ENCODE measurements at places on chromosomes 4 and X.

DNA sequence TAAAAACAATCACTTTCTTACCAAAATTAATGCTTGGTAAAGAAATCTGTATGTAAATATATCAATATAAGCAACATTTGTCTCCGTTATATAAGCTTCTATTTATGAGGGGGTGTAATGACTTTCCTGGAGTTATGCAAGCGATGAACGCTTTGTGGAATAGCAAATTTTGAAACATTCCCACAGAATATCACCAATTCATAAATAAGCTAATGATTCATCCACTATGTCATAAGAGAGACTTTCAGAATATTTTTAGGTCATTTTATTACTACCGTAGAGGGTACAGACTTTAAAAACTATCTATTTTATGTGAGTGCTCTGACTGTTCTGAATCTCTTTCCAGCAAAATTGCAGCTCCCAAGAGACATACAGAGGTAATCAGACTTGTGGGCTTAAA, 179.5 kb upstream of the FTHL17 start:
- no peak for DNase-seq

DNA sequence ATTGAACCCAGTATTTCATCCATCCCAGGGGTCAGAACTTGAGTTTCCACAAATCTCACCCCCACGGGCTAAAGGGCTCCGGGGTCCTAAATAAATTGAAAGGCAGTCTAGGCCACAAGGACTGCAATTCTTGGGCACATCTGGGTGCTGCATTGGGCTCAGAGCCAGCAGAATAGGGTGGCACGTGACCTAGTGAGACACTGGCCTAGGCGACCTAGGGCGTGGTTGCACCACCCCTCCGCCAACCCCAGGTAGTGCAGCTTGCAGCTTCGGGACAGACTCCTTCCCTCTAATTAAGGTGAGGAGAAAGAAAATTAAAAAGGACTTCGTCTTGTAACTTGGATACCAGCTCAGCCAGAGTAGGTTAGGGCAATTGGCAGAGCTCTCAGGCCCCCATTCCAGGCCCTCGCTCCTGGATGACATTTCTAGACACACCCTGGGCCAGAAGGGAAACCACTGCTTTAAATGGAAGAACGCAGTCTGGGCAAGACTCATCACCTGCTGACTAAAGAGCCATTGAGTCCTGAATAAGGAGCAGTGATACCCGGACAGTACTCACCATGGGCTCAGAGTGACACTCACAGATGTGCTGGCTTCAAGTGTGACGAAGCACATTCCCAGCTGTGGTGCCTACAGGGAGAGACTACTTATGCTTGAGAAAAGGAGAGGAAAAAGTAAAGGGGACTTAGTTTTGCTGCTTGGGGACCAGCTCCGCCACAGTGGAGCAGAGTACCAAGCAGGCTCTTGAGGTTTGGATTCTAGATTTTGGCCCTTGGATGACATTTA, 735.4 kb downstream of the FSTL5 start:
- DNase-seq = no peak

DNA sequence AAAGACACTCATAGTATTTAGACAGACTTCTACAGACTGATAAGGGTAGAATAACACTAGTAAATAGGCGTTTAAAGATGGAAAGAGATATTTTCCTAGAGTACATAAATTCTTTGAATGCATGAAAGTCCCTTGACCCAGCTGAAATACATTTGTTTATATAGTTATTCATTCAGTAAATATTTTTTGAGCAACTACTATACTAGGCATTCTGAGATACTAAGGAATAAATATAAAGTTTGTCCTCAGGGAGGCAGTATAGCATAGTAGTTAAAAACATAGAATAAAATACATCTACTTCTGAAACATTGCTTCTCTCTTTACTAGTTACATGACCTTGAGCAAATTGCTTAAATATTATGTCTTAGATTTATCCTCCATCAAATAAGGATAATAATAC, 27.4 kb downstream of the HMGN5 start:
- no peak for DNase-seq

DNA sequence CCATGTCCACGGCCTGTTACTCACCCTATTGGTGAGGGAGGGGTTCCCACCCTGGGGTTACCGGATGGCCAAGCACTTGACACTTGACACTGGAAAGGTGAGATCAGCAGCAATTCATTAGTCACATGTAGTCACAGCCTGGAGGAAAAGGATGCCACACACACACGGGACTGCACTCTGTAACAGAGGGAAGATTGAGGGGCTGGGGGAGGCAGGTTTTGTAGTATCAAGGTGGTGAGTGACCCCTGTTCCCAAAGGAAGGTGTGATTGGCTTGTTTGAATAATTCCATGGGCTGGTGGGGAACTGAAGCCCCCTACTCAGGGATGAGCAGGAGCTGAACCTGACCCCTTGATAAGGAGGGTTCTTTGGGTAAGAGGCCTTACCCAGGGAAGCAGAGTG, 96.0 kb upstream of the HELT start:
- DNase-seq = no peak

GRCh38 chr4:137533855-137534254, 1.6 kb upstream of the PCDH18 start:
- DNase-seq = no peak

DNA sequence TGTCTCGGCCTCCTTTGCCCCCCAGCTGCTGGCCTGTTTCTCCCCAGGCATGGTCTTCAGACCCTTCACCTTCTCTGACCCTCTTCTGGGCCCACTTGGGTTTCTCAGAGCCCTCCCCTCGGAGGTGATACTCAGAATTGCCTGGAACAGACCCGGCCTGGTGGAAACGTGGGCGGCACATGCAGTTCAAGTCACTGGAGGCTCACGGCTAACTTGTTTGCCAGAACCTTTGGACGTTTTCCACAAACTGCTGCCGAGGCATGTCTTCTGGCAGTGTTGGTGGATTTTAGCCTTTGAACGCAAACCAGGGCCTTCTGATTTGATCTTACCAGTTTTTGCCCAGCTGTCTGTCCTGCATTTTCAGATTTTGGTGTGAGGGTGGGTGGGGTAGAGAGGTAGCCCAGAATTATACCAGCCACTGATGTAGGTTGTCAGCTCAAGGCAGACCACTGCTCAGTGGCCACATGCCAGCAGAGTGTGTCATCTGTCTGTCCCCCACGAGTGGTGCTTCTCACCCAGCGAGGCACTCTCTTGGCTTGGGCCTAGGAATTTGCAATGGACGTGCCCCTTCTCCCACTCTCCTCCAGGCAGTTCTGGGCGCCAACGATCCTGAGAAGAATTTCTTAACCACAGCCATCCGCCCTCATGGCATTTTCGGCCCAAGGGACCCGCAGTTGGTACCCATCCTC, 32.5 kb upstream of the ZNF185 start:
- DNase-seq = no peak

GRCh38 chr4:54717694-54718093, 59.9 kb downstream of the KIT start:
- no peak for DNase-seq

- DNase-seq = no peak
Observed at GRCh38 chr4:7124689-7125442, 57.0 kb upstream of the GRPEL1 start.

GRCh38 chrX:106725931-106726330, 570 bp upstream of the RNF128 start:
- no peak for DNase-seq

- DNase-seq = no peak
Observed at GRCh38 chr4:153890761-153891160, 101.9 kb upstream of the SFRP2 start.

DNA sequence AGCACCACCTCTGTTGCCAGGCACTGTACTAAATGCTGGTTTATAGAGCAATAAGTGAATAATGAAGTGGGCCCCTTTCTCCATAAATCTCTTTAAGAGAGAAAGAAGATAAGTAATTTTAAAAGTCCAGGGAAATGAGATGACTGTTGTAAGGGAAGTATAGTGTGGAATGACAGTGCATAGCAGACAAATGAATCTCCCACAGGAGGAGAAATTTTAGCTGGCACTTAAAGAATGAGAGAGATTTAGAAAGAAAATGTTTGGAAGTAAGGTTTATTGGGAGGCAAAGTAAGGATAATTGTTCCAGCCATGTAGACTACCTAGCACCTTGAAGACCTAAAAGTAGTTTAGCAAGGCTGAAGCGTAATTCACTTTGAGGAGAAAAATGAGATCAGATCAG, 1081.1 kb upstream of the PABPC4L start:
- no peak for DNase-seq

- DNase-seq = no peak
Observed at GRCh38 chr4:7171191-7171900, 21.0 kb upstream of the SORCS2 start.

DNA sequence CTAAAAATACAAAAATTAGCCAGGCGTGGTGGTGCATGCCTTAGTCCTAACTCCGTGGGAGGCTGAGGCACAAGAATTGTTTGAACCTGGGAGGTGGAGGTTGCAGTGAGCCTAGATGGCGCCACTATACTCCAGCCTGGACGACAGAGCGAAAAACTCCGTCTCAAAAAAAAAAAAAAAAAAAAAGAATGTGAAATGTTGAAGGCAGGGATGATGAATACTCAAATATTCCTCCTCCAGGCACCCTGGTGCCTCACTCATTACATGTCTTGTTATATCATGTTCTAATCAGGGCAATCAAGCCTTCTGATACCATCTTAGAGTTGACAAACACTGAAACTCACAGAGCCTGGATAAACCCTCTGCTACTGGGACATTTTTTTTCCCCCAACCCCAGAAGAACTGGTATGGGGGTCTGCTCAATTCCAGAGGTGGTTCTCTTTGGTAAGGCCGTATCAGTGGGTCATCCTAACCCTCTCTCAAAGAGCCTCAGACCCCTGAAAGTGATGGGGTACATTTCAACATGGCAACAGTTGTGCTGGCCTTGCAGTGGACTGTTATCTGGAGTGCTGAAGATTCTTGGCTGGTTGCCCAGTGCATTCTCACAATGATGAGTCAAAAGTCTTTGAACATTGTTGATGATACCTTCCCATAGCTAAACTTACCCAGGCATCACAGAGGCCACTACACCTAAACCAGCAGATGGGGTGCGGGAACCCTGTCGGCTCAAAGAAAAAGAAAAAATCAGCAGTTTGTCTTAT, 2.4 kb upstream of the SH3KBP1 start:
- DNase-seq = peak; percentile 55

DNA sequence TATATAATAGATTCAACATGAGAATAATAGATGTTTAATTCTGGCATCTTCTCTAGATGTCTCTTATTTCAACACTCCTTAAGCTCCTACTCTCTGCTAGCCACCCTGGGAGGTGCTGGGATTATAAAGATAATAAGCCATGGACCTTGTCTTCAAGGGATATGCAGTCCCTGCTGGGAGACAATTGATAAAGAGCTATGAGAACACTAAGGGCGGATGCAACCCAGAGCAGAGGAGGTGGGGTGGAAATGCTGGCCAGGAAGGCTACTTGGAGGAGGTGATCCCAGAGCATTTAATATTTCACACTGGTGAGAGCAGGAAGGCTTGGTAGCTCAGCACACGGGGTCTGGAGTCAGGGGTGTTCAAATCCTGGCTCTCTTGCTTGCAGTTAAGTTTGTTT, 18.3 kb upstream of the PGRMC2 start:
- DNase-seq = no peak

- no peak for DNase-seq
Observed at GRCh38 chr4:148062301-148062950, 330.5 kb downstream of the ARHGAP10 start.

DNA sequence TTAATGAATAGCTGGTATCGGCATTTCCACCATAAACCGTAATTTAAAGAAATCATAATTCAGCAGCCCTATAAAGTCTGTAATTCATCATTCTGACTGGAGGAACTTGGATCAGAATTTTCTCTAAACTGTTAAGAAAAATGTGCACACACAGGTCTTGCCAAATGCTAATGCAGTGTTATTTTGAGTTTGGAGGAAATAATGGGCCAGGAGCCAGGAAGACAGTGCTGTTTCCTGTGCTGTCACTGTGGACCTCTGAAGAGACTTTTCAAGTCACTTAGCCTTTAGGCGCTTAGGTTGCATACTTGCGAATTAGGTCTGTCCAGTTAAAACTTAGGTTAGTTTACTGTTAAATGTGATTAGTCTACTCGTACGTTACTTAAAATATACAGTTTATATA, 137.5 kb upstream of the ANXA3 start:
- DNase-seq = no peak

DNA sequence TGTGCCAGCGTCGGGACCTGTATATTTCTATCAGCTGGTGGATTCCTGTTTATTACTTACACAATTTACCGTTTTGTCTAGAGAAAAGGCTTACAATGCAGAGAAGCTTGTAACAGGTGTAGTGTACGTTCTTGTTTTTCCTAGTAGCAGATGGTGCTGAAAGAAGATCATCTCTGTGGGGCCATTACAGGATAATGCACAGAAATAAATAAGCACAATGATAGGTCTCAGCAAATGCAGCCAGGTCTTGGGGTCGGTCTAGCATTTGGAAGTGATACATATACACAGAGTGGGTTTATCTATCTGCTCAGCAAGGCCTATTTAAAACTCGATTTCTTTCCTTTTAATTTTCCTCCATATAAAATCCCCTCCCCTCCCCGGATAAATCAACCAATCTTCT, 180.9 kb upstream of the LCORL start:
- no peak for DNase-seq

DNA sequence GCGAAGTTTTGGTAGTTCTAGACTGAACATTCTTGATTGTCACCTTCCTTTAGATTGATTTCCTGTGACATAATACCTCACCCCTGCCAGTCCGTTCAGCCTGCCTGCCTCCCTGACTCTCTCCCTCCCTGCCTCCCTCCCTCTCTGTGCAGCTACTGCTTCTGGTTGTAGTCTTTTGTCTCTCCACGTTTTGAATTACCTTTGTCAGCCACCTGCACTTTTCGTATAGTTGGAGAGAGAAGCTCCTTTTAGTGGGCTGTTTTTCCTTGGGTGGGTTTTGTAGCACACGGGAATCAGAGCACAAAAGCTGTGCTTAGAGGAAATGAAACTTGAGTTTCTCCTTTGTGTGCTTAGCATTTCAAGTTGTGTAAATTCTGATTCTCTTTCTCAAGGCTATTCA, 32.6 kb upstream of the MSMO1 start:
- DNase-seq = peak; percentile 16

DNA sequence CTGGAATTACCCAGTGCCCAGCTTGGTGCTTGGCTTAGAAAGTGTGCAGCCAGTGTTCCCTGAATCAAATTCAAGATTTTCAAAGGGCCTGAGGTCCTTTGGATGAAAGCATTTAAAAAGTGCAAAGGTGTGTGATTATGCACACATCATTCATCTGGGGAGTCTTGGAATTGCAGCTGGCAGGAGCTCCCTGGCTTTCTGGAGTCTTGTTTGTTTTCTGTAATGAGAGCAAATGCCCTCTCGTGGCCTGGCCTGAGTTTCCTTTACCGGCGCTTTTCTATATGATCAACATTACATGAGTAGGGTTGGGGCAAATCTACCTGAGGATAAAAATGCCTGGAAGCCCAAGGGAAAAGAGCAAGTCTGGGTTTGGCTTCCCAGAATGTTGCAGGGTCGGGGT, 24.6 kb upstream of the SORCS2 start:
- DNase-seq = no peak

DNA sequence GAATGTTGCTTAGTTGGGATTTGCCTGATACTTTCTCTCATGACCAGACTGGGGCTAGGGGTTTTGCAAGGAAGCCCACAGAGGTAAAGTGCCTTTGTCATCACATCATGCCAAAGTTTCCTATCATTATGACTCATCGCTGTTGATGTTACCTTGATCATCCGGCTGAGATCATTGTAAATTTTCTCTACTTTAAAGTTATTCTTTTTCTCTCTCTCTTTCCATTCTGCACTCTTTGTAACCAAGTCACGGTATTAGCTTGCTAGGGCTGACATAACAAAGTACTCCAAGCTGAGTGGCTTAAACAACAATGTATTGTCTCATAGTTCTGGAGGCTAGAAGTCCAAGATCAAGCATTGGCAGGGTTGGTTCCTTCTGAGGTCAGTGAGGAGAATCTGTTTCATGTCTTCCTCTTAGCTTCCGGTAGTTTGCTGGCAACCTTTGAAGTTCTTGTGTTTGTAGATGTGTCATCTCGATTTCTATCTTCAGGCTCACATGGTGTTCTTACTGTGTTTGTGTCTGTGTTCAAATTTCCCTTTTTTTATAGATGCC, 113.0 kb downstream of the DTHD1 start:
- peak; percentile 72 for DNase-seq
